NCI-H446 treated with DMSO at 0.1 percent for 48 hours (cell line): ENCODE measurements at places on chromosomes 13 and 19.

- DNase-seq, result no peak
These were observed 3.5 kb upstream of the SLITRK5 start for GRCh38 chr13:87667686-87668085.

- no peak for DNase-seq
These were observed 1615.4 kb downstream of the EFNB2 start for GRCh38 chr13:104920091-104920490.

DNA sequence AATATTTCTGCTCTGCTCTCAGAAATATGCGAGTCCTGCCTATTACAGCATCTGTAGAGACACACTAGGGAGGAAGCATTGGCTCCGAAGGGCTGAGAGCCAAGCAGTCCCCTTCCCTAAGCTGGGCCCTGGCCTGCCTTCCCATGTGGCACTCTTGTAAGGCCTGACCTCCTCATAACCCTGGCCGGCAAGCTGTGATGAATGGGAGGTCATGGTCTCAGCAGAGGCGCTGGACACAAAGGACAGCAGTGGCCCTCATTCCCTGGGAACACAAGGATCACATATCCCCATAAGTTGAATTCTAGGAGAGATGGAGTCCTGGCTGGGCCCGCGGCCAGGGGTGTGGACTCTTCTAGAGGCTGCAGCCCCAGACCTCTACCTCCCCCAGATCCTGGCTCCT is 483.3 kb downstream of the ZNF536 start:
- no peak for DNase-seq

GRCh38 chr19:50292216-50292827 is 36.9 kb downstream of the KCNC3 start:
- DNase-seq, result no peak

GRCh38 chr13:33859691-33860303 is 41.8 kb downstream of the RFC3 start:
- no peak for DNase-seq
